ENCODE measurements at places on chromosomes 2 and 18.

- no peak for DNase-seq
Observed at GRCh38 chr2:74821177-74822126, 12.5 kb upstream of the HK2 start.

DNA sequence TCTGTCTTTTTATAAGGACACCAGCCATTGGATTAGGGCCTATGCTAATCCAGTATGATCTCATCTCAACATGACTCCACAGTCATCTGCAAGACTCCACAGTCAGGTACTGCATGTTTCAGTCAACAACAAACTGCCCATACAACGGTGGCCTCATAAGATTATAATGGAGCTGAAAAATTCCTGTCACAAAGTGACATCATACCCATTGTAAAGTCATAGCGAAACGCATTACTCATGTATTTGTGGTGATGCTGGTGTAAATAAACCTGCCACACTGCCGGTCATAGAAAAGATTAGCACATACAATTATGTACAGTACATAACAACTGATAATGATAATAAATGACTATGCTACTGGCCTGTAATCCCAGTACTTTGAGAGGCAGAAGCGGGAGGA lies 102.2 kb downstream of the TEX51 start:
- no peak for DNase-seq

GRCh38 chr2:168404764-168405163 lies 51.3 kb upstream of the CERS6 start:
- DNase-seq: no peak

- no peak for DNase-seq
Observed at GRCh38 chr2:7407001-7407400, 489.8 kb downstream of the RNF144A start.

DNA sequence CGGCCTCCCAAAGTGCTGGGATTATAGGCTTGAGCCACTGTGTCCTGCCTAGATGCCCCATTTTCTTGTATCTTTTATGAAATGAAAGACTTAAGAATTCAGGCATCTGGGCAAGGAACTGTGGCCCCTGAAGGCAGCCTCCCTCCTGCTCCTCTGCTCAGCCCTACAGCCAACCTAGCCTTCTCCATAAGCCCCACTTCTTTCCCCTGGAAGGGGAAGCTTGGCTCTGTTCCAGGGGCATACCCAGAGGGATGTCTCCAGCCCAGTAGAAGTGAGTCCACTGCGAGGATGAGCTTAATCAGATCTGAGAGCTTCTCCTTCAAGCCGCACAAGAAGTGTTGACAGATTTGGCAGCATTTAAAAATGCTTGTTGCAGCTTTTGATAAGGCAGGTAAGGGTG lies 39.7 kb downstream of the RHOB start:
- no peak for DNase-seq

GRCh38 chr18:2112435-2113045 lies 458.8 kb downstream of the METTL4 start:
- DNase-seq: no peak

- DNase-seq: no peak
Observed at GRCh38 chr18:23504720-23505119, 1.4 kb downstream of the RMC1 start.

GRCh38 chr2:26118682-26119081 lies 54.2 kb upstream of the GAREM2 start:
- DNase-seq: no peak

DNA sequence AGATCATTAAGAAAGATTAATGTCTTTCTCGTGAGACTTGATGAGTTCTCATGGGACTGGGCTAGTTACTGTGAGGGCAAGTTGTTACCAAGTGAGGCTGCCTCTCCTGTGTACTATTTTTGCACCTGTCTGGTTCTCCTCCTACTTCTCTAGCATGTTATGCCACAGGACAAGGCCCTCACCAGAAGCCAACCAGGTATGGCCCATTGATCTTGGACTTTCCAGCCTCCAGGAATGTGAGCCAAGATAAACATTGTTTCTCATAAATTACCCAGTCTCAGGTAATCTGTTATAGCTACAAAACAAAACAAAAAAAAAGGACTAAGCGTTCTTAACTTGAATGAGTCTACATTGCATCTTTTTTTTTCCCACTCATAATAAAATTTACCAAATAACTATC lies 184.1 kb downstream of the CDH7 start:
- DNase-seq: no peak

Measured in cortex of kidney (tissue), 1 donor.